AG09319 (cell line): ENCODE measurements at places on chromosomes 11 and 22.

DNA sequence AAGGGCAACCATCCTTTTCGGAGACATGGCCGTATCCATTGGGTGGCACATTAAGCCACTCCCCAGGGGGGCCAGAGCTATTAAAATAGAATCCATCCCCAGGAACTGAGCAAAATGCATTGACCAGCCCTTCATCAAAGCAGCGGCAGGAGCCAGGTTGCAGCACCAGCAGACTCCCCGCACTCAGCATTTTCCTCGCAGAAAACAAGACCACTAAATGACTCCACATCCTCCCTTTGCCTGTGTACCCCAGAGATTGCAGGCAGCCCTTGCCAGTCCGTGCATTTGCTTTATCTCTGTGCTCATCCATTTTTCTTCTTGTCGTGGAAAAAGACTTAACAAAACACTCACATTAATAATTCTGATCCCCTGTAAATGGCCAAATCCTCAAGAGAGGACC lies 144.4 kb upstream of the LARGE1 start:
- no peak for DNase-seq

- no peak for DNase-seq
These were observed 25.4 kb downstream of the CCKBR start for GRCh38 chr11:6285019-6285418.

GRCh38 chr22:21020802-21021429 lies 6.0 kb downstream of the P2RX6 start:
- no peak for DNase-seq

DNA sequence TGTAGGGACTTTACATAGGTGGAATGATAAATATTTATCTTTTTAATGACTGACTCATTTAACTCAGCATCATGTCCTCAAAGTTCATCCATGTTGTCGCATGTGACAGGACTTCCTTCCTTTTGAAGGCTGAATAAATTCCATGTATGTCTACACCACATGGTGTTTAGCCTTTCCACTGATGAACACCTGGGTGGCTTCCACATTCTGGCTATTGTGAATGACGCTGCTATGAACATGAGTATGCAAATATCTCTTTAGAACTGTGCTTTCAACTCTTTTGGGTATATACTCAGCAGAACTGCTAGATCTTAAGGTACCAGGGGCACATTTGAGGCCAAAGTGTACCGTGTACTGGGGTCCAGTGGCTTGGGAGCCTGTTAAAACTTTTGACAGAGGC lies 24.1 kb downstream of the LARGE1 start:
- DNase-seq, result no peak

- DNase-seq, result no peak
These were observed 62.9 kb downstream of the GRK3 start for GRCh38 chr22:25627271-25627852.

DNA sequence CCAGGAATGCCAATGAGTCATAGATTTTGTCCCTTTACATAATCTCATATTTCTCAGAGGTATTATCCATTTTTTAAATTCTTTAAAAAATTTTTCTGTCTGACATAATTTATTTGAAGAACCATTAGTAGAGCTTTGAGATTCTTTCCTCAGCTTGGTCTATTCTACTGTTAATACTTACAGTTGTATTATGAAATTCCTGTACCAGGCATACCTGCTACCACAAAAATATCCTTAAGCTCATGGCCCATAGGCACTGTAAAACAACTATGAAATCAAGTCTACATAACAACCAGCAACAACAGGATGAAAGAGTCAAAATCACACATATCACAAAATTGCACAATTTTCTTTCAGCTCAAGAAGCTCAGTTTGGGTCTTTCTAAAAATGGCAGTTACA lies 541.3 kb downstream of the LUZP2 start:
- DNase-seq, result no peak

DNA sequence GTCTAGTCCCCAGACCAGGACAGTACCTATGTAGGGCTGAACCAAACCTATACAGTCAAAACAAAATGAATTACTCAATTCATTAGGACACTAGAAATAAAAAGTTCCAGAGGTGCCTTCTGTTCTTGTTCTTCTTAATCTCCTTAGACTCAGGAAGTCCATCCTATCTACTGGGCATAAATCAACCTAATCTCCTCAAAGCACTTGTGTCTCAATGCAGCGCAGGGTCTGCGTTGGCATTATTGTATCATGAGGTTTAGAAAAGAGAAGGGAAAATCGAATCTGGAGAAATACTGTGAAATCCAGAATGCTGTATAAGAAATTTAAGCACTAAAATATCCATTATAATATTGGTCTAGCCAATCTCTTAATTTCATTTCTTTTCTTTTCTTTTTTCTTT lies 2.4 kb upstream of the OR10V1 start:
- no peak for DNase-seq

DNA sequence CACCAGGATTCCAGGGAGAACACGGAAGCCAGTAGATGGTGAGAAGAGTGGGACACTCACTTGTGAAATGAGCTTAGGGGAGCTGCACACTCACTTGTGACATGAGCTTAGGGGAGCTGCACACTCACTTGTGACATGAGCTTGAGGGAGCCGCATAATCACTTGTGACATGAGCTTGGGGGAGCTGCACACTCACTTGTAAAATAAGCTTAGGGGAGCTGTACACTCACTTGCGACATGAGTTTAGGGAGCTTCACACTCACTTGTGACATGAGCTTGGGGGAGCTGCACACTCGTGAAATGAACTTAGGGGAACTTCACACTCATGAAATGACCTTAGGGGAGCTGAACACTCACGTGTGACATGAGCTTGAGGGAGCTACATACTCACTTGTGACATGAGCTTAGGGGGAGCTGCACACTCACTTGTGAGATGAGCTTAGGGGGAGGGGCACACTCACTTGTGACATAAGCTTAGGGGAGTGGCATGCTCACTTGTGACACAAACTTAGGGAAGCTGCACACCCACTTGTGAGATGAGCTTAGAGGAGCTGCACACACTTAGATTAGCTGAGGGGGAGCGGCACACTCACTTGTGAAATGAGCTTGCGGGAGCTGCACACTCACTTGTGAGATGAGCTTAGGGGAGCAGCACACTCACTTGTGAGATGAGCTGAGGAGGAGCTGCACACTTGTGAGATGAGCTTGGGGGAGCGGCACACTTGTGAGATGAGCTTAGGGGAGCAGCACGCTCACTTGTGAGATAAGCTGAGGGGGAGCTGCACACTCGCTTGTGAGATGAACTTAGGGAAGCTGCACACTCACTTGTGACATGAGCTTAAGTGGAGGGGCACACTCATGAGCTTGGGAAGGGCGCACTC lies 59.0 kb downstream of the NCAPD3 start:
- DNase-seq, result no peak

DNA sequence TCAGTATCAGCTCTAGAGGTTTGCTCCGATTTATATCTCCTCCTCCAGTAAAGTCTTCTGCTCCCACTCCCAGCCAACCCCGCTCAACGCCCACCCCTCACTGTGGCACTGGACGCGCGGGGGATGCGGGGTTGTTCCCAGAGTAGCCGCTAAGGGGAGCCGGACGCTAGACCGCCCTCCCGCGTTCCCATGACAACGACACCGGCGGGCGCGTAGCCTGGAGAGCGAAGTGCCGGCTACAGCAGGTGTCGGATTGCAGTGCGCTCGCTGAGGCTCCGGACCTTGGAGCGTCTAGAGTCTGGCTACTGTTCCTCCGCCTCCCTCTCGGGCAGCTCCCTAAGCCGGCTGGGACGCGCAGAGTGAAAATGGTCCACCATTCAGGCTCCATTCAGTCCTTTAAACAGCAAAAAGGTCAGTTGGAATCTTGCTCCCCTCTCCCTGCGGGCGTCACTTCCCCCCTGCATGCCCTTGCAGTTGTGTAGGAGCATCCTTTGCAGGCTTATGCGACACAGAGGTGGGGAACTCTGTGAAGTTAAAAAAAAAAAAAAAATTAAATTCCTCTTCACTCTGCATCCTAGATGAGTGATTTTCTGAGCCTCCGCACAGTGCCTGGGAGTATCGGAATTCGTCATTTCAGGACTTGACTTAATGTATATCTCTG lies at the start of gene ANO3:
Gene ANO3 (plus strand): TSS at position 220 of the 661 bp plus-strand sequence. CDS start 146 bp downstream, at position 366.
- peak; percentile 65 for DNase-seq

DNA sequence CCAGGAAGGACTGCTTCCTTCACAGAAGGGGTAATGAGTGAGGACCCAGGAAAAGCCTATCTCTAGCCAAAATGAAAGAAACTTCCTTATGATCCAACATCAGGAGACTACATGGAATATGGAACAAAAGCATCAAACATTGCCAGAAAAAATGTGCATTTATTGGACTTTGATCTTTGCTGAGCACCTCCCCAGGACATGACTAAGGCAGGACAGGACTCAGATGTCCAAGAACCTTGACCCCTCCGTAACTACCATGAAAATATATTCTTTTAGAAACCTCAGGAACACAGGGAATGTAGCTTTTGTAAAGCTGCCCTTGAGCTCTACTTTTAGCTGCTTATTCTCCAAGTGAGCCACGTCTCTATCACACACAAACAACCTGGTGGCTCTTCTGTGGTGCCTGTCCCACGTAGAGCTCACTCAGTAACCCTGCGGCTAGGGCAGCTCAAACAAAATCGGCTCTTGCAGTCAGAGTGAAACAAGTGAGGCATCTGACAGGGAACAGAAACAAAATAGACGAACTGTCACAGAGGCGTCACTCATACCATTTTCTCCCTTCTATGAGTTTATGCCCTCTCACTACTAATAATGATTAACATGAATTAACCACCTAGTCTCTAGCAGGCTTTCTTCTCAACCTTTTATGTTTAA lies 471.5 kb upstream of the API5 start:
- no peak for DNase-seq

- DNase-seq, result no peak
These were observed 49.4 kb upstream of the ADA2 start for GRCh38 chr22:17268501-17269223.

- DNase-seq, result no peak
These were observed 52.5 kb upstream of the CLDN5 start for GRCh38 chr22:19576460-19577421.

GRCh38 chr11:100716838-100717237 lies 29.8 kb downstream of the ARHGAP42 start:
- no peak for DNase-seq

DNA sequence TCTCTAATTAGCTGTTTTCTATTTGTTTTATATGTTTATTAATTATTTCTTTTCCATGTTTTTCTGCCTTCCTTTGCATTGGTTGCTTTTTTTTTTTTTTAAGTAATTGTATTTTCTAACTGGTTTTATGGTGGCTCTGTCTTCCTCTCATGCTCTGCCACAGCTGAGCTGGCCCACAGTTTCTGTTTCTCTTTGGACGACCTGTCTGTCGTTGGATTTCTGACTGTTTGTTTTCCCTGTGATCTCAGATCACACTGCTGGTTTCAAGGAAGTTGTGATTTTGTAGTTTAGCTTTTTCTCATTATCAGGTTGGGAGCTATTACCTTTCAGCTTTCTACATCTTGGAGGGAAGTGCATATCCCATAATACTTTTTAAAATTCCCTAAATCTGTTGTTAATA lies 15.9 kb upstream of the OR6M1 start:
- no peak for DNase-seq

DNA sequence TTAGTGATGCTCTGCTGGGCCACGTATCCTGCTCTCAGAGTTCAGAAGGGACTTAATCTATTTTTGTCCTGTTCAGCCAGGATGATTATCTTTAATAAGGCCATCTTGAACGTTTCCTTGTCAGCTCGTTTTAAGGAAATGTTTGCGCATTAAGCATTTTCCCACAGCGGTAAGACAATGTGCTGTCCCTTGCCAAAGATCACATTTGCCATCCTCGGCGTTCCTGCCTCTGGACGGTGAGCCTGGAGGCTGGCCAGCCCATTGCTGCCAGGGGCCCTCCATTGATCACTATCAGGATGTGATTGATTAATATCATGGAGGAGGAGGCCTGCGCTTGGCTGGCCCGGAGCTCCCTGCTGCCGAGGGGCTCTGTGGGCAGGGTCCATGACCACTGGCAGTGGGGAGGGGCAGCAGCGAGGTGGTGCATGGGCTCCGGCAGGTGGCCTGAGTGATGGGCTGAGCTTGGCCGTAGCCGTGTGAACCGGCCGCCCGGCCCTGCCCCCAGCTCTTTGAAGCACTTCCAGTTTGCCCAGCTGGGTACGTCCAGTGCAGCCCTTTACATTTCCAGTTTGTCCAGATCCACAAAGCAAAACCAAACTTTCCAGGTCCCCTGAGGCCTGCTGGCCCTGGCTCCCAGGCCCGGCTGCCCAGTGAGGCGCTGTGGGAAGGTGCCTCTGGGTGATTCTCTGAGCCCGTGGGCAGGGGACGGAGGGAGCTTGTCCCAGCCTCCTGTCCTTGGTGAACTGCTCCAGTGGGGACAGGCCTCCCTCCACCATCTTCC lies 49.5 kb upstream of the SMIM38 start:
- DNase-seq, result no peak

- no peak for DNase-seq
These were observed 181.4 kb upstream of the MTMR2 start for GRCh38 chr11:96105197-96105895.

GRCh38 chr11:57530215-57530595 lies 349 bp downstream of the TIMM10 start:
- no peak for DNase-seq

DNA sequence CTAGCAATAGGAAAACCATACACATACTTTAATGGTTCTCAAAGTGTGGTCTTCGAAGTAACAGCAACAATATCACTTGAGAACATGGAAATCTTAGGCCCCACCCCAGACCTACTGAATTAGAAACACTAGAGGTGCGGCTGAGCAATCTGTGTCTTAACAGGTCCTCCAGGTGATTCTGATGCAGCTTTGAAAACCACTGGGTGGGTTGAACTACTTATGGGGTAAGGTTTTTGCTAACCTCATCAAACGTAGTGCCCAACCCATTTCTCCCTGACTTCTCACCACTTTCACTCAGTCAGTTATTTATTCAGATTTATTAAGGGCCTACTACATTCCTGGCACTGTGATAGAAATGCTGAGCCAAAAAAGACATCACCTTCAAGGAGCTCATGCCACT lies 3.7 kb downstream of the MPZL2 start:
- DNase-seq, result no peak

DNA sequence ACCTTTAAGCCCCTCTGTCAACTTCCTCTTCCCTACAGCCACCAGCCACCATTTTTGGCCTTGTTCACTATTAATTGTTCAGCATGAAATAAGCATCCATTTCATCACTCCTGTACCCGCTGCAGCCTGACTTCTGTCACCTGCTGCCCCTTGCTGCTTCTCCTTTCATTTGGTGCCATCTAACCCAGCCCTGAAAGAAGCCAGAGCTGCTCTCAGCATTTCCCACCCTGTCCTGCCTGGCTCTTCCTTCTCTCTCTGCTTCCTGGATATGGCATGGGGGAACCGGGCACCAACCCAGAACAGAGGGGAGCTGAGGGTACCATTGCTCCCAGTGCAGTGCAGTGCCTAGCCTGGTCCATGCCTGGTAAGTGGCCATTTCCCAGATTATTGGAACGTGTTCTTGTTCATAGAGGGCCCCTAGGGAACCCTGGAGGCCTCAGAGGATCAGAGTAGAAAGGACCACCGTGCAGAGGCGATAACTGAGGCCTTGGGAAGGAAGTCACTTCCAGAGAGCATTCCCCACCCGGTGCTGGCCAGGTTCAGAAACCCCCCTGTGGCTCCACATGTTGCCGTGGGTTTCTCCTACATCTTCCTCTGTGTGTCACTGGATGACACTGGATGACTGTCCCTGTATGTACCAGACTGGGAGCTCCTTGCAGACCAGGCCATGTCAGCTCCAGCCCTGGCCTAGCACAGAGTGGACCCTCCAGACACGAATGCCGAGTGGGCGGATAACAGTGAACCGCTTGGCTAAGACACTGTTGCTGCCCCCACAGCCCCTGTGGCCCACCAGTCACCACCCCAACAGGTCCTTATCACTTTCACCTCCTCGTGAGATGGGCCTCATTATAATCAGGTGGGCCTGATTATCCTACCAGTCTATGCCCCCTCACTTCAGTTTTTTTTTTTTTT lies 4.7 kb downstream of the YDJC start:
- no peak for DNase-seq
